ENCODE measurements at places on chromosomes 3 and 15.

DNA sequence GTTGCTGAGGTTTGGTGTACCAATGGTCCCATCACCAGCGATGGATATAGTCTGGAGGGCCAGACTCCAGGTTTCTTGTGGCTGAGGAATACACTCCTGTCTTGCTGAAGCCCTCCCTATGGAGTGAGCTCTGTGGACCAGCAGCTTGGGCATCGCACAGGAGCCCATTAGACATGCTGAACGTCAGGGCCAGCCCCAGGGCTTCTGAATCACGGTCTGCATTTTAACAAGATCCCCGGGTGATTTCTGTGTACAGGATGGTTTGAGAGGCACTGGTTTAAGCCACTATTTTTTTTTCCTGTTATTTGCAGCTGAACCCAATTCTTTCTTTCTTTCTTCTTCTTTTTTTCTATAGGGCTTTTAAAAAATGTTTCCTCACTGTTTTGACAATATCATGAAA lies 69.5 kb upstream of the XCR1 start:
- no peak for DNase-seq

GRCh38 chr3:62011666-62012065 lies 361.7 kb downstream of the FEZF2 start:
- DNase-seq: no peak

DNA sequence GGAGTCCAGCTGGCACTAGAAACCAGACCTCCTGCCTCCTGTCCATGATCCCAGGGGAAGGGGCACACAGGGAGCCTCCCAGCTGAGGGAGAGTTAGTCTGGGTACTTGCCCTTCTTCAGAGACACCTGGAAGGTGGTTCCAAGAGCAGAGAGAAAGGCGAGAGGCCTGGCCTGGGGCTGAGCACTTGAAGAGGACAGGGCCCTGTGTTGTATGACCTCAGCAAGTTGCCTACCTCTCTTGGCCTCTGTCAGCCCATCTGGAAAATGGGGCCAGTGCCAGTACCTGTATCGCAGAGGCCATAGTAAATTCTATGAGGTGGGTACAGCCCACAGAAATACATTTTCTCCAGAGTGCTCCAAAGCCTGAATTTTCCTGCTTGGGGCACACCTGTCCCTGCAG lies 19.5 kb downstream of the PTH1R start:
- no peak for DNase-seq

DNA sequence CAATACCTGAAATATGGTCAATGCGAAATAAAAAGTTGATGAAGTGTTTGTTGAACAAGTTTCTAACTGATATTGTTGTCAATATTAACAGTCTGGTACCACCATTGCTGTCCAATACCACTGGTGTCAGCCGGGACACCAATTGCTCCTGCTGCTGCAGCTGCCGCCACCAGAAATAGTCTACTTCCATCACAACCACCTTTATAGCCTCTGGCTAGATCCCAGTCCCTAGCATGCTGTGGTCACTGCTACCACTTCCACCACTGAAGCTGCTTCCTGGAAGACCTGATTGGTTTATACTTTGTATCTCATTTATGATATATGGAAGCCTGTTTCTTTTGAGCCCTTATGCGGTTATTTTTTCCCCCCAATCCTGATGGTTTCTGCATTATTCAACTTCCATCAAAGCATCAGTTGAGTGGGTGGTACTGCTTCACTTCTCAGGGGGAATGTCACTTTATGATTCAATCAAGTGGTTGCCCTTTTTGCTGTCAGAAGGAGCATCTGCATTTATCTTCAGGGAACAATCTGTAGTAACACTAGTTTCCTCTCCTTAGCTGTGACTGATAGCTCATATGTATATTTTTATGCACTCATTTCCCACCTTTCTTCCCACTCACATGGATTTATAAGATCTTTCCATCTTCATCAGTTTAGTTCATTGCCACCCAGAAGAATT lies 11.7 kb downstream of the LNP1 start:
- no peak for DNase-seq

DNA sequence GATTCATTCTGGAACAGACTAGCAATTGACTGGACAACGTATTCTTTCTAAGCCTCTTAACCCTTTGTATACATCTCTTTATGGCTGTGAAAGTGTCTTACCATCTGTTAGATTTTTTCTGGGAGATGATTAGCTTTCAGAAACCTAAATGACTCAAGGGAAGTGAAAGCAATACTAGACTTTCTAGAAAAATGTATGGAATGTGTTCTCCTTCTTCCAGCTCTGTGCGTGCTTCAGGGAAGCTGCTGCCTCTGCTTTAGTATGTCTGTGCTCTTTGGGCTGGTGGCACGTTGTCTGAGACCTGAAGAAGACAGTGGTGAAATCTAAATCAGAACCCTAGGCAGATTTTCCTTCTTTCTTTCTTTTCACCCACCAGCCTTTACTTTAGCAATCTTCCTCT lies 89.5 kb downstream of the ITPR1 start:
- DNase-seq: no peak

Data from activated CD4-positive, alpha-beta memory T cell treated with anti-CD3 and anti-CD28 coated beads for 36 hours (primary cell).